Stimulated activated CD4-positive, alpha-beta T cell treated with anti-CD3 and anti-CD28 coated beads, Interleukin-1b, Interleukin-23, amount 100 ng/mL, for 1 hour (primary cell): ENCODE measurements at places on chromosomes 3 and 15.

- DNase-seq = no peak
These were observed 30.1 kb upstream of the PGPEP1L start for GRCh38 chr15:99037646-99038045.

- no peak for DNase-seq
These were observed 87.3 kb downstream of the PEX5L start for GRCh38 chr3:179949412-179949811.

DNA sequence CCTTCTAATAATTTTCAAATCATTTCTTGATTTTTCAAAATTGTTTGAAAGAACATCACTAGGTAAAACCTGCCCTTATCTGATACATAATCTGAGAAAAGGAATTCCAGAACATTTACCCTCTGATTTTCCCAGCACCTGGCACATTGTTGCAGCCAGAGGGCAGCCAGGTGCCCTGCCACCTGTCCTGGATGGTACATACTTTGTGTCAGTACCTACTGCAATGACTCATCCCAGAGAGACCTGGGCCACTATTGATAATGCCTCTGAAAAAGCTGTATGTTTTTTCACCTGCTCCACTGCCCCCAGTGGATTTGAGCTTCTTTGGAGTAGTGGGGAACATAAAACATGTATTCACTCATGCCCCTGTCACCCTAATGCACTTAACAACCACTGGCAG is 648.9 kb upstream of the GBE1 start:
- DNase-seq = no peak

DNA sequence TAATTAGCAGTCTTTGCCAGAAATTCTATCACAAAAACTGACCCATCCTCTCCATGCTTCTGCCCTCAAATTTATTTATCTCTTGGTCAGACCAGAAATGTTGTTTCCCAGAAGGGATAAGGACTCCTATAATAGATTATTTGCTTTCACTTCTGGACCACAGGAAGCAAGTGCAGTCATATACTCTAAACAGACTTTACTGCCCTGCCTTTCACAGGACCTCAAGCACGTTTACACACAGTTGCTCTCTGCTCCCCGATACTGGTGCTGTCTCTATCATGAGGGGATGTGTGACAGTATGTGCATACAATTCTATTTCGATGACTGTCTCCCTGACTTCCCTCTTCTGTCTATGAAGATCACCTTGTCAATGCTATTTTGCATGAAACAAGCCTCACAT is 205.5 kb upstream of the TGFBR2 start:
- DNase-seq = no peak

DNA sequence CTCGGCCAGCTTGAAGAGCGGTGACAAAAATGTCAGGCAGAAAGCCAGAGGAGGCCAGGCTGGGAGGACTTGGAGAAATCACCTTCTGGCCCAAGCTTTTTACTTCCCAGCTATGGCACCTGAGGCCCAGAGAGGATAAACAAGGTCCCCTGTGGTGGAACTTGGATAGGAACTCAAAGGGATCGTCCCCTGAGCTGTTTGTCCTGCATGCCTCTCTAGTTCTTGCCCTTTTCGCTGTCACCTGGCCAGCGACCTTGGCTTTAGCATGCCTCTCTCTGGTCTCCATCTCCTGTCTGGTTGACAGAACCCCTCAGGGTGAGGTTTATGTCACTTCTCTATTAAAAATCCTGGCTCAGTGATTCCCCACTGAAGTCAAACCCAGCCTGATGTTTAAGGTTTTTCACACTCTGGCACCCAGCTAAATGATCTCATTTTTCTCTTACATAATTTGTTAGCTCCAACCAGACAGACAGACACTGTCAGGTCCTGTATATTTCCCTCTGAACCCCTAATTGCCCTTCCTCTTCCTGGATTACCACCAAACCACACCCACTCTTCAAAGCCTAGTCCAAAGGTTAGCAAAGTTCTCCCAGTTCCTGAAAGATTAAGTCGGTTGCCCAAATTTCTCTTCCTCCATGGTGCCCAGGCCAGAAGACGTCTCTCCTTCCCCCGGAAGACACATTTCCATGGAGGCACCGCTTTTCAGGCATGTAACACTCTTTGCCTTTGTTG is 169.1 kb downstream of the FAM43A start:
- DNase-seq = no peak

- no peak for DNase-seq
These were observed 416.1 kb upstream of the LMCD1 start for GRCh38 chr3:8085498-8085897.
